HS-5 (cell line): ENCODE measurements at places on chromosomes 5 and 9.

GRCh38 chr9:118674942-118675341 lies 694.3 kb downstream of the BRINP1 start:
- no peak for DNase-seq

- DNase-seq = no peak
These were observed 29.2 kb downstream of the NR4A3 start for GRCh38 chr9:99850736-99851499.

GRCh38 chr5:100270023-100270771 lies 265.0 kb upstream of the FAM174A start:
- DNase-seq = peak; percentile 39

GRCh38 chr9:2967766-2968165 lies 123.9 kb upstream of the PUM3 start:
- DNase-seq = peak; percentile 86

DNA sequence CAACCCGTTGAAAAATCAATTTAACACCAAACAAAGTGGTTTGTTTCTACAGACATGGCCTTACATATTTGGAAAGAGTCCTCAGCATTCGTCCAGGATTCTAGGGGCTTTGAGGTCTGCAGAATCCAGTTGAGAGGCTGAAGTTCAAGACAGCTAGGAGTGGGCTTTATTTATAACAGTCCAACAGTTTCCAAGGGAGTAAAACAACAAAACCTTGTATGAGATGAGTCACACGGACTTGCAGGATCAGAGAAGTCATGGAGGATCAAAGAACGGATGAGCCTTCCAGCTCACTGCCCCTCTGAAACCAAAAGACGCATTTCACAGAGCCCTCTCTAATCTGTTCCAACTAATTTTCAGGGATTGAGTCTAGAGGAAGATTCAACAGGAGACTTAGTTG lies 11.1 kb upstream of the ESM1 start:
- no peak for DNase-seq

DNA sequence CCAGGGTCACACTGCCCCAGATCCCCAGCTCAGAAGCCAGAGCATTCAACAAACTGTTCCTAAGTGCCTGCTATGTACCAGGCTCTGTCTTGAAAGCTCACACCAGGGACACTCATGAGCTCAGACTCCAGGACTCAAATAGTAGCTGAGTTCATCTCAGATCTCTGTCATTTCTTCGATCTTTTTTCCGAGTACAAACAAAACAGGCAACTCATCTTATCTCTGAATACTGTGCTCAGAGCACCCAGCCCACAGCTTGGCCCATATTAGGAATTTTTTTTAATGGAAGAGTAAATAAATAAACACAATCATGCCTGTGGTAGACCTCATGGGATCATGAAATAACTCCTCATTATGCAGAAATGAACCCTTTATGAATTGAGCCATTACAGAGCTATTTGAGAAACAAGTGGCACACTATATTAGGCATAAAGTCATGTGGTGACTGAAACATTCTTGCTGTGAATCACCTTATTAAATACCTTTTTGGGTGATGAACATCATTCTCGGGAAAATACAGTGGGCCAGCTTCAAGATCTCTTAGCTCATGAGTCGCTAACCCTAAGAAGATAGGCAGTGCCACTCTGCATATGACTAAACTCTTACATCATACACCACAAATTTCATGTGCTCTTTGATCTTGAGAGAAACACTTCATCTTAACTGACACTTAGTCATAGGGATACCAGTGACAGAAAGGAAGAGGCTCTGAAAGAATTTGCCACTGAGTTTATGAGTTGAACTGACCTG lies 9.9 kb downstream of the SH3RF2 start:
- DNase-seq = peak; percentile 78

DNA sequence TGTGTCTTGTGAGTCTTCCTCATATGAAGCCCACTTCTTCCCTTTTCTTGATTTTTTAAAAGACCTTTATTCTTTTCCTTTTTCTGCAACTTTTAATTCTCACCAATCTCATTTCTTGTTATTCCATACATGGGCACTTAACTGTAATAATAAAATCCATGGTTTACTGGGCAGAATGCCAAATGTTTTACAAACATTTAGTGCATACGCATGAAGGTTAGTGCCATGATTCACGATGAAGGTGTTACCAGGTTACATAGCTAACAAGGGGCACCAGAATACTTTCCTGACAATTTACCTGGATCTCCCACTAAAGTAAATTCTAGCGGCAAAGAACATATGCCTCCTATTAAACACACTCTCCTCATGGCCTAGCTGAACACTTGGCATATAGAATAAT lies 28.5 kb downstream of the MAN2A1 start:
- no peak for DNase-seq

GRCh38 chr5:158679221-158679641 lies 420.5 kb downstream of the EBF1 start:
- DNase-seq = no peak

GRCh38 chr5:86760661-86761060 lies 142.9 kb downstream of the COX7C start:
- no peak for DNase-seq

DNA sequence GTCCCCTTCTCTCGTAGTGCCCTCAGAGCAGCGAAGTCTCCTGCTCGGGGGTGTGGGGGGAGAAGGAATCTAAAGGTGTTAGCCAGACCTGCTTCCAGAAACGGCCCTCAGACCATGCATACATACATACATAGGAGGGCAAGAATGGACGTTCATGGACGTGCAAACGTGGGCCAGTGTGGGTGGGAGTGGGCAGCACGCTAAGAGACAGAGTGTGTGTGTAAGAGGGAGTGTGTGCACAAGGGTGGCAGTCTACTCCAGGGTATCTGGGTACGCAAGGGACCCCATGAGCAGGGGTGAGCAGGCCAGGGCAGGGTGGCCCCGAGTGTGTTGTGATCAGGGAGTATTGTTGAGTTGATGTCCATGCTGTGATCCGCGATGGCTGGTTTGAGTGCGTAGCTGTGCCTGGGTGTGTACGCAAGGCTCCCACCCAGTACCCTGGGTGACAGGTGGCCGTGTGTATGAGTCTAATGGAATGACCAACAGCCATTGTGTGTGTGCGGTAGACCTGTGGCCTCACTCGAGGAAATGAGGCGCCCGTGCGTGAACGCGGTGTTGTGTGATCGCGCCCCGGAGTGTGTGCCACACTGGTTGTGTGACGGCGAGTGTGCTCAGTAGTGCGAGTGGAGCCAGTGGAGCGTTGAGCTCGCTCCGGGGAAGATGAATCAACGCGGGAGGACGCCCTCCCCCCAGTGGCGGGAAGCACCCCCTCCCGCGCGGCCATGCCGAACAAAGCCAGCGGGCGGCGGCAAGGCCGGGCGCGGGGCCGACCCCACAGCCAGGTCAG lies 826 bp downstream of the GPRIN1 start:
- DNase-seq = no peak

DNA sequence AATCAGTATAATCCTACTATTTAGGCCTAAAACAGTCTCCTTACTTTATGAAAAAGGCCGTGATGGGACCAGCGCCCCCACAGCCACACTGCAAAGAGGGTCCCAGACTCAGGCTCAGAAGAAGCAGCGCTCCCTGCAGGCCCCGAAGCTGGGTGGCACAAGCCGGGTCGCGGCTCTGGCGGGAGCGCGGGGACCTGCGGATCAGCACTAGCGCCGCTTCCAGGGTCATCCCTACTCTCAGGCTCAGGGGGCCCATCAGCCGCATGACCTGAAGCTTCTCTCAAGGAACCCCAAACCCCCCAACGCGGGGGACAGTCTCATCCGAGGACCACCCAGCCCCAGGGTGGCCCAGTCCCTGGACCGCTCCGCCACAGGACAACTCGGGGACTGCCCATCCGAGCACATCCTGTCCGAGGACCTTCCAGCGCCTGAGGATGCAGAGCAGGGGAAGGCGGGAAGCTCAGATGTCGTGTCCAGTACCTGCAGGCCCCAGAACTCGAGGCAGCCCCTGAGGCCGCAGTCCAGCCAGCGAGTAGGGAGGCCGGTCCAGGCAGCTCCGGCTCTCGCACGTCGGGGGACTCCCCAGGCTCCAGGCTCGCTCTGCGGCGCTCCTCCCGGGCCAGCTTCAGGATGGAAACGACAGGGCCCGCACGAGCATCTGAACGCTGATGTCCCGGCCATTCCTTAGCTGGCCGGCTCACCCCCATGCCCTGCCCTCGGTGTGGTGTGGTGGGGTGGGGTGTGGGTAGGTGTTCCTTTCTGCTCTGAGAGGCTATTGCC lies 32.4 kb upstream of the CDK20 start:
- DNase-seq = no peak

DNA sequence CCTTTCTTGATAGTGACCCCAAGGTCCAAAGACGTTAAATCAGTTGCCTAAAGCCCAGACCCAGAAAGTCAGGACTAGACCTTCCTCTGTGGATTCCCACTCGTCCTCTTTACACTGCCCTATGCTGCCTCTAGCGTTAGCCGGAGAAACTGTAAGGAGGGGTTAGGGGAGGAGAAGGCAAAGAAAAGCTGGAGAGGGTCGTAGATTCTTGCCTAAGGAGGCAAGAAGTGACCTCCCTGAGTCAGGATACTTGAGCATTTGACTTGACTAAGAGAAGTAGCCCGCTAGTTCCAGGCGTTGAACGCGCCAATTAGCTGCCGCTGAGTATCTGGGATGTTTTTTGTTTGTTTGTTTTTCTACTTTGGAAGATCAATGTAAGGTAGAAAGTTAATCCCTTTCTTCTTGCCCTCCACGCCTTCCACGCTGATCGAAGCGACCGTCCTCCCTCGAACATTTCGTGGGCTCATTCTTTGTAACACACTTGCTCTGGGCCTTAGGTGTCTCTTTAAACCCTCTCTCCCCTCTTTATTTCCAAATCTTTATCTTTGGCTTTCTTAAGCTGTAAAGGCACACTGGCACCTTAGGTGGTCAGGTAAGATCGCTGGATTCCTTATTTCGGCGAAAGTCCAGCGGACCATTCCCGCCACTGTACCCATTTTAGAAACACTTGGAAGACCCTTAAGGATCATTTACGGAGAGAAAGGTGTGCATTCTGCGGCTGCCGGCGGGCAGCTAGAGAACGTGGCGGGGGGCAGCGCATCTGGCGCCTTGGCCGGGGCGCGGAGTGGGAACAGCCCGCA lies 5.1 kb upstream of the RGMB start:
- DNase-seq = no peak

DNA sequence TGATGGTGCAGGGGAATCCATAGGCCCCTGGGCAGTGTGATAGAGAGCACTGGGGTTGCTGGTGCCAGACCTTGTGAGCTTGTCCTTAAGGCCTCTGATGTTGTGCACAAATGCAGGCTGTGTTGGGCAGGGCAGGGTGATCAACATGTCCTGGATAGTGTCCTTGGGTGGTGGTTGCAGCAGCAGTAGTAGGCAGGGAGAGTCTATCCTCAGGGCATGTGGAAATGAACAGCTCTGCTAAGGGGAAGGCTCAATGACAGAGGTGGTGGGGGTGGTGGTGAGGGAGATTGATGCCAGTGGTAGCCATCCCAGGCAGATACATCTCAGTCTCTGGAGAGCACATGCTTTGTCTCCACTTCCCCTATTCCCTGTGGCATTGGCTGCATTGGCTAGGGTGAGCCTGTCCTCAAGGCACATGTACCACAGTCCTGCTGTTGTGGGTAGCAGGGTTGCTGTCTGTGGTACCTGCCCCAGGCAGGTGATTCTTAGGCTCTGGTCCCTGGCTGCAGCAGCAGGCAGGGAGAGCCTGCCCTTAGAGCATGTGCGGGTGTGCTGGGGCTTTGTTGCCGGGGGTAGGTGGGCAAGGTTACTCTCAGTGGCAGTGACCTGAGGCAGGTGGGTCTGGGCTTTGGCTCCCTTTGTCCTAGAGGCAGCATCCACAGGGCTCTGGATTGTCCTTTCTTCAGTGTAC lies 111.1 kb downstream of the WDR70 start:
- DNase-seq = no peak

DNA sequence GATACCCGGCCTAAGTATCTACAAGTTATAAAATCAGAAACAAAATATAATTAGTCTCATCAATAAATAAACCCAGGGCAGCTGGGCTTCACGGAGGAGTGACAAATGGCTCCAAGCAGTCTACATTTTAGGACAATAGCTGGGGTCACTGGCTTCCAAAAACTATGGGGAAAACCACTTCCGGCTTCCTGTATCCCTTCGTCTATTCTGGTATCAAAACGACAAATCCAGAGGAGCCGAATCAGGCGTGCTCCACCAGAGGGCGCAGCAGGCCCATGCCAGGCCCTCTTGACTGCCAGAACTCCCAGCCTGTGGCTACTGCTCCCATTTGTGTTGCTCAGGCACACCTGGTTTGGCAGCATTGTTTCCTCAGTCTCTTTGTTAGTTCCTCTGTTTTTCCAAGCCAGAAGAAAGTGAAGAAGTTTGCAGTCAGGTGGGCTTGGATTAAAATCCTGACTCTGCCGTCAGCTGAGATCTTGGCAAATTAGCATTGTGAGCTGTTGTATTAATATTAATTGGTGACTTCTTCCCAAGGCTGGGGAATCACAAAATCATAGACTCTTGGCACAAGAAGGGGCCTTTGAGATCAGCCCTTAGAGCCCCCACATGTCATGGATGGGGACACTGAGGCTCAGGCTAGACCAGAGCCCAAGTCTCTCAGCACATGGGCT lies 11.6 kb upstream of the RAB14 start:
- DNase-seq = peak; percentile 55

- no peak for DNase-seq
These were observed 450.4 kb downstream of the GADD45G start for GRCh38 chr9:90055226-90055625.

- DNase-seq = no peak
These were observed 31.9 kb downstream of the FAM240B start for GRCh38 chr9:38687992-38688391.

- no peak for DNase-seq
These were observed 59.7 kb downstream of the MFAP3 start for GRCh38 chr5:154098465-154098864.

DNA sequence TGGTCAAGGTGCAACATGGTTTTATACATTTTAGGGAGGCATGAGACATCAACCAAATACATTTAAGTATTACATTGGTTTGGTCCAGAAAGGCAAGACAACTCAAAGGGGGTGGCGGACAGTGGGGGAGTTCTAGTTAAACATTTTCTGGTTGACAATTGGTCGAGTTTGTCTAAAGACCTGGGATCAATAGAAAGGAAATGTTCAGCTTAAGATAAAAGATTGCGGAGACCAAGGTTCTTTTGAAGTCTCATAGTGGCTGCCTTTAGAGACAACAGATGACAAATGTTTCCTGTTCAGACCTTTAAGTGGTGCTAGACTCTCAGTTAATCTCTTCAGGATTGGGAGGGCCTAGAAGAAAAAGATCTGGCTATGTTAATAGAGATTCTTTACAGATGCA lies 47.7 kb upstream of the TTC39B start:
- DNase-seq = no peak

GRCh38 chr9:4967523-4967922 lies 17.5 kb upstream of the JAK2 start:
- no peak for DNase-seq
